ENCODE measurements at places on chromosomes 2 and 18.

- no peak for DNase-seq
Observed at GRCh38 chr2:196376984-196377877, 205.9 kb upstream of the STK17B start.

DNA sequence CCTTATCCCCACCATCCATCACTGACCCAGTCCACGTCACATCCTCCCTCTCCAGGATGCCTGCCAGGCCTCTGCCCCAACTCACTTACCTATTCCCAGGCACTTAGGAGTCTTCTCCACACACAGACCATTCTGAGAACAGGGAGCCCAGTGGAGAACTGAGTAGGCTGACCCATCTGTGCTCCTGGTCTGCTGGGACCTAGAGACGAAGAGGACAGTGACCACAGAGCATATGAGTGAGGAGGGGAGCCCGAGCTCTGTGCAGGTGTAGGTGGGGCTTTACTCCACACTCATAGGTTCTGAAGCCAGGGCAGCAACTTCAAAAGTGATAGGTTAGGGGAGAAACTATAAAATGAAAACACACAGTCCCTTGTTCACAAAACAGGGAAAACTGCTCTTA lies 130.0 kb downstream of the NDUFA10 start:
- no peak for DNase-seq

GRCh38 chr2:239039479-239039861 lies 191.6 kb downstream of the TWIST2 start:
- no peak for DNase-seq

DNA sequence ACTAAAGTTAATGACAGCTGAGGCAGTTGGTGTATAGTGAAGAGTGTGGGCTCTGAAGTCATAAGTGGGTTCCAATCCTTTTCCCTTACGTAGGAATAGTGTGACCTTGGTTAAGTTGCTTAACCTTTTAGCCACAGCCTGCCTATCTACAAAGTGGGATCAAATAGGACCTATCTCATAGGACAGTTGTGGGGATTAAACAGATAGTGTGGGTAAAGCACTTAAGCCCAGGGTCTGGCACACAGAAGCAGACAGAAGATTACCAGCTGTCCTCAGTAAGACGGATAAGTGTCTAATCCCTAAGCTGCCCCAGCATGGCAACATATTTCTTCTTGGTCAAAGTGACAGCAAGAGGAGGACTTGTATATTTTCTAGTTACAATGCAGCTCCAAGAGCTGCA lies 28.2 kb downstream of the UBE2F start:
- DNase-seq = peak; percentile 6

DNA sequence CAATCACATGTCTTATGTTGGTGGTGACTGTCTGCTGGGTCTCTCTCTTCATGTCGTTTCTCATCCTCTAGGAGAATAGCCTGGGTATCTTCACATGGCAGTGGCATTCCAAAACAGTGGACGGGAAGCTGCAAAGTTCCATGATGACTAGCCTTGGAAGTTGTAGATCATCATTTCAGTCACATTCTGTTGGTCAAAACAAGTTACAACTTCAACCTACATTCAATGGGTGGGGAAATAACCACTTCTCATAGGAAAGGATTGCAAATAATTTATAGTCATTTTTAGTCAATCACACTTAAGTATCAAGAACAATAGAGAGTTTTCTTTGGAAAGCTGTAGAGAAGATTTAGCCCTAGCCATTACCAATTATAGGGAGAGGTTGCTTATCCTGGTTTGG lies 395.0 kb upstream of the CDH2 start:
- DNase-seq = no peak

DNA sequence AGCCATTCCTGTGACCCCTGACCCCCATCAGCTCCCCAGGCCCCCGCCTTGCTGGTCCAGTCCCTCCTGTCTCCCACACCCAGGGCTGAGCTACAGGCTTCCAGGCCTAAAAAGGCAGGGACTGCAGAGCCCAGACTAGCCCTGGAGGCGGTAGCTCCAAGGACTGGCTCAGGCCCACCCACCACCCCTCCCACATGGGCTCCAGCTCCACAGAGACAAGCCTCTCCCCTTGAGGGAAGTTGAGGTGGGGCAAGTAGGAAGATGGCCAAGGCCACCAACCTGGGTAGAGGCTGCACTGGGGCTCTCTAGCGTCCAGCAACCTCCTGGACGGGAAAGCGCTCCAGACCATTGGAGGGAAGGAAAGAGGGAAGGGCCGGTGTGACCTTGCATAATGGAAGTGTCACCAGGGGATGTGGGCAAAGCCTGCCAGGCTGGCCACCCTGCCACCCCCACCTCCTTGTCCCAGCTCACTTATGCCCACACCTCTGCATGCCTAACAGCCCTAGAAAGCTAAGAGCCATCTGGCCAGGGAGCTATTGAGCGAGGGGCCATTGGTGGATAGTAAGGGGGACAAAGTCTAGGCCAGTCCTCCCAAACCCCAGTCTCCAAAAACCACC lies 63.1 kb downstream of the TNS1 start:
- no peak for DNase-seq

GRCh38 chr18:58779529-58779928 lies 85.1 kb upstream of the ZNF532 start:
- DNase-seq = peak; percentile 8

DNA sequence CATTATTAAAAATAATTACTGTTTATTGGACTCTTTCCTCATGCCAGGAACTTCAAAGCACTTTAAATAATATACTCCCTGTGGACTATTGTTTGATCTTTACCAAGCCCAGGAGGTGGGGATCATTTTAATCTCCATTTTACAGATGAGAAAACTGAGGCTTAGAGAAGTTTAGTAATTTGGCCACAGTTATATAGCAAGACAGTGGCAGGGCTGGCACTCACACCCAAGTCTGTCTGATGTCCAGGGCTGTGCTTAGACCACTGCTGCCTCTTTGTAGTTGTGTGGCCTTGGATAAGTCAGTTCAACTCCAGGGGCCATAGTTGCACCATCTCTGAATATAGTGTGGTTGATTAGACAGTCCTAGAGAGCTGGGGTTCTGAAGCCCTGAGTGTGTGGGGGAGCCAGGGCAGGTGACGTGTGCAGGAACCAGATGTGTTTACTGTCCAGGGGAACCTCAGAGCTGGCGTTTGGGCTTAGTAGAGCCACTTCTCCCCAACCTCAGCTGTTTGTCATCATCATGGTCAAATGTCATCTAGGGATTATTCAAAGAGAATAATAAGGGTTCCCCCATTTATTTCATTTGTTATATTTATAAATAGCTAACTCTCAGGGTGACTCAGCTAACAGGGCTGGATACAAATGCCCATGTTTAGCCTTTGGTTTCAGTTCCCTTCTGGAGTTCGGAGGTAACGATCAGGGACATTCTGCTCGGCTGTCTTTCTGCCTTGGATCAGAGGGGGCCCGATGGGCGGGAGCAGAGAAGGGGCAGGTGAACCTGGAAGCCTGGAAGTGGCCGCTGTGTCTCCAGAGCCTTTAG lies 68.0 kb downstream of the BOLA3 start:
- peak; percentile 28 for DNase-seq

DNA sequence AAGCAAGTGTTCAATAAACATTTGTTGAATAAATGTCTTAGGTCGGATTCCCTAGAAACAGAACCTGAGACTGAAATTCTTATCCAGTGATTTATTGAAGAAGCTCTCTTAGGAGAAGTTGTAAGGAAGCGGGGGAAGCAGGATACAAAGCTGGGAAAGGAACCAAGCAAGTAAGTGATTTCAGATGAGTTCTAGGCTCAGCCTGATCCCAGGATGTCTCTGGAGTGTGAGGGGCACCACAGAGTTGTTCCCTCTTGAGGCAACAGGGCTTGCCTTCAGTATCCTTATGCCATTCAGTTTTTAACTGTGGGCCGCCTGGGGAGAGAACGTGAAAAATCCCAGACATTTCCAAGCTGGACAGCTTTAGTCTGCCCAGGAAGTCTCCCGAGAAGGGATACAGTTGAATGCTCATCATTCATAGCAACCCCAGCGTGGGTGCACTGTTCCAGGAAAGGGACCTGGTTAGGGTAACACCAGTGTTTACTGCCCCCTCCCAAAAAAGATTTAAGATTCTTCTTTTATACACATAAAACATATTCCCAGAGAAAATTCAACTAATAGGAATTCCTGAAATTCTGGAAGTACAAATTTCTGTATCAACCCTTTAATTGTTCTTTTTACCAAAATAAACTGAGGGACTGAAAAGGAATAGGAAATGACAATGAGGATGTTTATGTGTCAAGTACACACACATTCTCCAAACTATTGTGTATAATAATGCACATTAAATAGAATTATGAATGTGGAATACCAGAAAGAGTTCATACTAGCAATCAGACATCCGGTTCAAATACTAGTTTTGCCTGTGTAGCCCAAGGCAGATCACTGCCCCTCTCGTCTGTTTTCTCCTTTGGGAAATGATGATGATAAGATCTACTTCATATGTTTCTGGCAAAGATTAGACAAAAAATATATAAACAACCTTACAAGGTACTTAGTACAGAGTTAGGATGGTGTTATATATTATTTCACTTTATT lies 592.1 kb upstream of the CDH2 start:
- DNase-seq = peak; percentile 31

DNA sequence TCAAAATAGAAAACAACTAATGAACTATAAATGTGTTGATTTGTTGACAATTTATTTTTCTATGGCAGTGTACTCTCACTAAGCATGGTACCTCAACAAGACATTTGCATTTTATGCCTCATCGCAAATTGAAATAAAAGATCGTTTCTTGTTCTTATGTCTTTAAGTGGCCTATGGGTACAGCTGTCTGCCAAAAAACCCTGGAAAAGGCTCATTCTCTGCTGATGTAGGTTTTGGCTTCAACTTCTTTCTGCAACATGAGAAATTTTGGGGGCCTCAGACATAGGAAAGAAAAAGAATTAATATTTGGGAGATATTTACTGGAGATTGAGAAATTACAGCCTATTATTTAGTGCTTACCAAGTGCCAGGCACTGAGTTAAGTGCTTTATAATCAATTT lies 205.1 kb upstream of the DPP10 start:
- DNase-seq = no peak

GRCh38 chr2:105697781-105698449 lies 46.8 kb upstream of the NCK2 start:
- DNase-seq = no peak

DNA sequence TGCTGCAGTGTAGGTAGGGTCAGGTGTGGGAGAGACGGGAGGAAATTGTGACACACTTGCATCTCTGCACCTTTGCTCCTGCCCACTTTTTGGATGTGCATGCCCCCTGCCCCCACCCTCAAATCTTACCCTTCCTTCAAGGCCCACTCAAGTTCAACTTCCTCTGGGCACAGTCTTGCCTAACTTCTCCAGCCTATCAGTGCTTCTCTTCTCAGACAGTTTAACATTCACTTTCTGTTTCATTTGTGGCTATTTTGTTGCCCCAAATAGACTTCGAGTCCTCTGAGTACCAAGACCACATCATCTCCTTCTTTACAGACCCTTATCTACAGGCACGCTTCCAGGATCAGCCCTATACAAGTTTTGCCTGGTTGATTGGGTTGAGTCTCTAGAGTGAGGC lies 2.7 kb downstream of the ST8SIA5 start:
- peak; percentile 16 for DNase-seq

- DNase-seq = no peak
Observed at GRCh38 chr2:692767-693166, 15.6 kb upstream of the TMEM18 start.

GRCh38 chr2:236665101-236665500 lies 95.5 kb downstream of the ACKR3 start:
- no peak for DNase-seq

- DNase-seq = no peak
Observed at GRCh38 chr2:108986916-108987510, 2.0 kb downstream of the EDAR start.

GRCh38 chr2:216426938-216427337 lies 14.7 kb downstream of the SMARCAL1 start:
- peak; percentile 63 for DNase-seq

DNA sequence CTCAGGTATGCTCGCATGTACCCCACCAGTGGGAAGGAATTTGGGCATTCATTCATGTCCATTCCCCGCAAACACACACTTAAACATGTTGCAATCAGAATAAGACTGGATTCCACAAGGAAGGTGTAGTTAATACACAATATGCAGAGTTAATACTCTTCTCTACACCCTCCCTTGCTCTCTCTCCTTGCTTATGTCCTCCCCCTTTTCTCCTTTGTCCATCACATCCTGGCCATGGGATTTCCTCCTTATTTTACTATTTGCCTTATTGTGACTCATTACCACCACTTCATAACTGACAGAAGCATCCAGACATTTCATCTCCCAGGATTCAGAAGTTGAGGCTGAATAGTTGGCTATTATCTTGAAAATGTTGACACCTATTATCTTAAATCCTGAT lies 473.8 kb upstream of the SPHKAP start:
- DNase-seq = no peak

DNA sequence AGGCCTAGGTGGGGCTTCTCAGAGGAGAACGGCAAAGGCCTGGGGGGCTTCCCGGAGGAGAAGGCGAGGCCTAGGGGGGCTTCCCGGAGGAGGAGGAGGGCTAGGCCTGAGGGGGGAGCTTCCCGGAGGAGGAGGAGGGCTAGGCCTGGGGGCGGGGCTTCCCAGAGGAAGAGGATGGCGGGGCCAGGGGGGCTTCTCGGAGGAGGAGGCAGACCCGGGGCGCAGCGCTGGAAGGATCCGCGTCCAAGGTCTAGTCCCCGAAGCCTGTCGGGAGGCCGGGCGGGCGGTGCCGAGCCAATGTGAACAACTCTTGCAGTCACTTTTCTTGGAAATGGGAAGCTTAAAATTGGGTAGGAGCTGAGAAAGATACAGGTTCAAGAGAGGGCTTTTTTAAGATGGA lies 30.0 kb upstream of the TUBA3D start:
- no peak for DNase-seq

DNA sequence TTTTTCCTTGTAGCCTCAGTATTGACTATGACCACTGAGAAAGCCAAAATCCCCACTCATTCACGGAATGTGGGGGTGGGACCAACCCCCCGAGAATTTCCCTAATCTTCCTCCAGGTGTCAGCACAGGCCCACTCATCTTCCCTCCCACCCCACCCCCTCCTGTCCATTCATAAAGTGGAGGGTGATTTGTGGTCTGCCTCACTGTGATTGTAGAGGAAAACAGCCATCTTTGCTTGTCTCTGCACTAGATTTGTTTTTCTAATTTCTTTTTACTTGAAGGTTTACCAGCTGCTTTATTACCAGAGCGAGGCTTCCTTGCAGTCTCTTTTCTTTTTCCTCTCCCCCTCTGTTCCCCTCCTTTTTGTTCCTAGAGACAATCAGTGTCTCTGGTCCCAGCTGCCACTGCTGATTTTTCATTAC lies 171.8 kb downstream of the ICOS start:
- peak; percentile 41 for DNase-seq

GRCh38 chr2:127591221-127591923 lies 54.6 kb upstream of the GPR17 start:
- DNase-seq = peak; percentile 62

DNA sequence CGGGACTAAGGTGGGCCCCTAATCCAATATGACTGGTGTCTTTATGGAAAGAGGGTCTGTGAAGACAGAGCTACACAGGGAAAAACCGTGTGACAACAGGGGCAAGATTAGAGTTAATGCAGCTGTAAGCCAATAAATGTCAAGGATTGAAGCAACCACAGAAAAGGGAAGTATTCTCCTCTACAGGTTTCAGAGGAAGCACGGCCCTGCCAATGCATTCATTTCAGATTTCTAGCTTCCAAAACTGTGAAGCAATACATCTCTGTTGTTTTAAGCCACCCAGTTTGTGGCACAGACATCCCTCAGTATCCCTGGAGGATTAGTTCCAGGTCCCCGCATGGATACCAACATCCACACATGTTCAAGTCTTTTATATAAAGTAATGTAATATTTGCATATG lies 48.8 kb downstream of the SPP2 start:
- DNase-seq = no peak

- DNase-seq = no peak
Observed at GRCh38 chr18:35345460-35345921, 1.3 kb upstream of the ZNF24 start.
